ENCODE measurements at places on chromosomes 7 and 10. TPM values are rescaled to one million over a fixed set of nuclear protein-coding genes. Genes with fewer than 3 reads are reported as not detected.

The SH2D4B gene
- 0.11 TPM for total RNA-seq

The OR6B1 gene
- not detected for total RNA-seq

The CFAP70 gene
- total RNA-seq, result 1.1 TPM

The FKBP6 gene
- total RNA-seq, result not detected

The PPA1 gene
- total RNA-seq, result 203 TPM

DNA sequence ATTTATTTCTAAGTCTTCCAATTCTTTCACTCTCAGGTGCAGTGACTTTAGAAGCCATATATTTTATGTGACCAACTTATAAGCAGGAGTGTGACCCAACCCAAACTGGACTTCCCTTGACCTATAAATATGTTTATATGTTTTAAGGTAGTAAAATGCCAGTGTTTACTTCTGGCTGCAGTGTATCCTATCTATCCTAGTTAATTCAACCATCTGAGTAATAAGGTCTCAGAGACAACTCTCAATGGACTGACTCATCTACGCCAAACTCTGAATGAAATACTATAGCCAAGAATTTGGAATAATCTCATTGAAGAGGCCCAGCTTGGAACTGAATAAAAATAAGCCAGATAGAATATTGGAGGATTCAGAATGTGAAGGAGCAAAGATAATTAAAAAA, 544.5 kb upstream of the SORCS1 start:
- DNase-seq, result no peak

GRCh38 chr7:27510541-27510940, 152.1 kb downstream of the HIBADH start:
- DNase-seq, result no peak

GRCh38 chr10:16944402-16944801, 127.2 kb upstream of the RSU1 start:
- no peak for DNase-seq

Data from neural progenitor cell (in vitro differentiated cells).